ENCODE measurements at places on chromosomes 6 and 20. TPM values are rescaled to one million over a fixed set of nuclear protein-coding genes. Genes with fewer than 3 reads are reported as not detected.

GRCh38 chr20:47351643-47352331 is 4.7 kb downstream of the ZMYND8 start:
- no peak for DNase-seq

GRCh38 chr6:109458774-109459531 is 3.4 kb upstream of the MICAL1 start:
- no peak for DNase-seq

- DNase-seq = peak; percentile 82
These were observed 237.5 kb downstream of the CD83 start for GRCh38 chr6:14354919-14355572.

CNR1 gene
- total RNA-seq = 0.59 TPM

MRPS18B gene
- 68.1 TPM for total RNA-seq

TGM3 gene
- total RNA-seq = not detected
